ENCODE measurements at places on chromosomes 13 and 19. TPM values are rescaled to one million over a fixed set of nuclear protein-coding genes. Genes with fewer than 3 reads are reported as not detected.

Gene KLHL1
- polyA plus RNA-seq, result not detected

Gene ZIM2
- polyA plus RNA-seq, result not detected

GRCh38 chr13:97726664-97727280 lies 226.7 kb upstream of the IPO5 start:
- no peak for DNase-seq

Gene SUCLA2
- polyA plus RNA-seq, result 50.7 TPM

GRCh38 chr13:22735011-22735995 lies 445.5 kb upstream of the SGCG start:
- DNase-seq, result no peak

GRCh38 chr13:41241626-41242025 lies 21.8 kb downstream of the MTRF1 start:
- DNase-seq, result no peak

GRCh38 chr13:99062593-99062992 lies 84.7 kb upstream of the DOCK9 start:
- DNase-seq, result no peak

DNA sequence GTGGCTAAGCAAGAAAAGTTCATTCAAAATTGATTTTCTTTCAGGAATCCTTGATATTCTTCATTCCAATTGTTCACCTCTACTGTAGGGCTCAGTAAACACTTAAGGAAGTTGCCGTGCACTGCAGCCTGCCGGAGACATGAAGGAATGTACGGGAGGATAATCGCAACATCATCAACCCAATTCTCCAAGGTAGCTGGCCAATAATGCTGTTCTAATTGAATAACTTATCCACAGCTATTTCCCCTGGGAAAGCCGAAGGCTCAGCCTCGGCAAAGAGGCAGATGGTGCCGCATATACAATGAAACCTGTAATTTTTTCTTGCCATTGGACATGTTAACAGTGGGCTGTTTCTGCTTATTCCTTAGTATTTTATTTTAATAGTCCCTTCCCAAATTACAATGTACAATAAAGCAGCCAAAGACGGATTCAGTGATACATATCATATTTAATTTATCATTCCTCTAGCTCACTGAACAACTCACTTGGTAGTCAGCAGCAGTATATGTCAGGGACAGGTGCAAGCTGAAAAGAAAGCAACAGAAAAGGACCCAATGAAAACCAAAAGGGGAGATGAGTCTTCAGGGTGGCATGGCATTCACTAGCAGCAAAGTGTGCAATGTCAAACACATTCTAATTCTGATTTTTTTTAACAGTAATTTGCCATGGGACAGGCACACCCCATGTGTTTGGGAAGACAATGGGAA lies 420.5 kb upstream of the KLF12 start:
- DNase-seq, result no peak

Gene ZNF177
- 2.3 TPM for polyA plus RNA-seq
